NB4 (cell line): ENCODE measurements at places on chromosomes 5 and 9.

- peak; percentile 96 for DNase-seq
Measured at GRCh38 chr9:132160802-132161742, 786 bp upstream of the NTNG2 start.

DNA sequence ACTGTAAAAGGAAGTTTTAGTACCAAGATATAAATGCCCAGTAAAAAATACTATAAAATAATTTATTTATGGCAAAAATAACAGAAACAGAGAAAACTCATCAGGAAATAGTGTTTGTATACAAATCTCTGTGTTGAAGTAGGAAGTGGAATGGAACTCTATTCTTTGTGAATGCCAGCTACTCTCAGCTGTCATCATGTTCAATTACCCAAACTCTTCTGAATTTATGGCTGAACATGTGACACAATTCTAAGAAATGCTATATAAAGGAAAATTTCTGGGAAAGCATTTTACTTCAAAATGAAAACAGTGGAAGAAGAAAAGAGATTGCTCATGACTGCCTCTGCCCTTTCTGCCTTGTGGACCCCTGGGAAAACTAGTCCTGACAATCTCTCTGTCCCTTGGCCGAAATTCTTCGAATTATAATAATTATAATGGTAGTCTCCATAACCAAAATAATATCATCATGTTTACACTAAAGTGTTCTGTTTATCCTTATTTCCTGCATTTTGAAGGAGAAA lies 522.3 kb upstream of the ST8SIA4 start:
- no peak for DNase-seq

DNA sequence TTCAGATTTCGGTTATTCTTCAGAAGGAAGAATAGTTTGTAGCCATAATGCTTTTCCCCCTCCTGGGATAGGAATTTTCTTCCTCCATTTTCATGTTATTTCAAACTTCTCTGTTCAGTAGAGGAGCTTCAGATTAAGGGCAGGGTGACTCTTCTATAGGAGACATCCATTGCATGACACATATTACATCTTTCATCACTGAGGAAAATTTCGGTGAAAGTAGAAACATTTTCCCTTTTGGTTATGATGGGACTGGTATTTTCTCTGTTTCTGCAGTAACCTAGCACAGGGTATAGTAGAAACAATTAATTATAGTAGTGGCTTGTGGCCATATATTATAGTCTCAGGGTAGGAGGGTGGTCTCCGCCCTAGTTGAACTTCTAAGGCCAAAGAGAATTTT lies 1.1 kb downstream of the IPO11 start:
- no peak for DNase-seq

GRCh38 chr9:115665519-115665918 lies 488.1 kb upstream of the PAPPA start:
- no peak for DNase-seq

GRCh38 chr9:90974016-90974415 lies 172.4 kb downstream of the SYK start:
- DNase-seq, result no peak

DNA sequence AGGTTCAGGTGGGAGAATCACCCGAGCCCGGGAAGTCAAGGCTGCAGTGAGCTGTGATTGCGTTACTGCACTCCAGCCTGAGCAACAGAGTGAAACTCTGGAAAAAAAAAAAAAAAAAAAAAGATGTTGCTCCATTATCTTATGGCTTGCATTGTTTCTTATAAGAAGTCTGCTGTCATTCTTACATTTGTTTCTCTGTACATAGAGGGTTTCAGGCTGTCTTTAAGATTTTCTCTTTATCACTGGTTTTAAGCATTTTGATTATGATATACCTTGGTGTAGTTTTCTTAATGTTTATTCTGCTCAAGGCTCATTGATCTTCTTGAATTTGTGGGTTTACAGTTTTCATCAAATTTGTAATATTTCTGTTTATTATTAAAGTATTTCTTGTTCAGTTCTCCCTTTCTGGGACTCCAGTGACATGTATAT lies 35.2 kb downstream of the MVB12B start:
- no peak for DNase-seq

- DNase-seq, result no peak
Measured at GRCh38 chr9:21688108-21689102, 114.0 kb upstream of the MTAP start.

- DNase-seq, result no peak
Measured at GRCh38 chr5:134327327-134327726, 39.6 kb downstream of the CDKL3 start.

- DNase-seq, result no peak
Measured at GRCh38 chr5:125215593-125215992, 469.2 kb upstream of the ZNF608 start.

DNA sequence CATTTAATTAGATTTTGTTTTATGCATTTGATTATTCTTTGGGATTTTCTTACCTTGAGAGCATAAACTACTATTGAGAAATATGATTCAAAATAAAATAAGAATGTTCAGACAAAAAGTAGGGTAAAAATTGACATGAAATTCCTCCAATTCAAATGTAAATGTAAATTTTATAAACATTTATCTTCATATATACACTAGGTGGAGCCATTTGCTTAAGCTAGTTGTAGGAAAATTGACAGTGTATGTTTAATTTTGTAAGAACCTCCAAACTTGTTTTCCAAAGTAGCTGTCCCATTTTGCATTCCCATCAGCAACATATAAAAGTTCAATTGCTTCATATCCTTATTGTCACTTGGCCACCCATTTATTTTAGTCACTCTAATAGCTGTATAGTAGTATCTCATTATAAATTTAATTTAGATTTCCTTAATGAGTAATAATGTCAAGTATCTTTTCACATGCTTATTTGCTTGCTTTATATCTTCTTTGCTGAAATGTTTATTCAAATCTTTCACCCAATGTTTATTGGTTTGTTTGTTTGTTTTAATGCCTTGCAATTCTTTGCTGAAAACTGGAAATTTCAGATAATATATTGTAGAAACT lies 37.6 kb upstream of the SLCO6A1 start:
- peak; percentile 11 for DNase-seq

GRCh38 chr5:132799392-132799791 lies 13.7 kb upstream of the SOWAHA start:
- no peak for DNase-seq

GRCh38 chr9:126558051-126558665 lies 55.6 kb upstream of the LMX1B start:
- peak; percentile 65 for DNase-seq

- DNase-seq, result peak; percentile 55
Measured at GRCh38 chr5:54867310-54867944, 118.0 kb downstream of the ESM1 start.

DNA sequence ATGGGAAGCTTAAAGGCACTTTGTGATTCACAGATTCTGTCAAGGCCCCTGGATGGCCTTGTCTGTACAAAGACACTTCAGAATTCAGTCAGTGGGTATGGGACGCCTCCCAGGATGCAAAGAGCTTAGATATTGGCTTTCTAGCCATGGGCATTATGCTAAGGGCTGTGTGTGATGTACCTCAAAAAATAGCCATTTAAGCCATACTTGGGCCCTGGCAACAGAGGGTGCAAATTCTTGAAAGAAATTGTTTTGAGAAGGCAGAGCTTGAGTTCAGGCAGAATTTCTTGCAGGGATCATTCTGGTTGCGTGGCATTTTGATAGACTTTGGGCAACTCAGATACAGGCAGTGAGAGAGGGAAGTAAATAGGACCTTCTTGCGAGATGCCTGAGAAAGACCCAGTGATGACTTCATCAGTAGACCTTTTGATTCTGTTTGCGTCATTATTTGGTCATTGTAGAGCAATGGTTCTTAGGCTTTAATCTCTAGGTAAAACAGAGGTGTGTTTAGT lies 3.9 kb downstream of the CYFIP2 start:
- peak; percentile 41 for DNase-seq

GRCh38 chr9:117739206-117739605 lies 35.0 kb downstream of the TLR4 start:
- no peak for DNase-seq

DNA sequence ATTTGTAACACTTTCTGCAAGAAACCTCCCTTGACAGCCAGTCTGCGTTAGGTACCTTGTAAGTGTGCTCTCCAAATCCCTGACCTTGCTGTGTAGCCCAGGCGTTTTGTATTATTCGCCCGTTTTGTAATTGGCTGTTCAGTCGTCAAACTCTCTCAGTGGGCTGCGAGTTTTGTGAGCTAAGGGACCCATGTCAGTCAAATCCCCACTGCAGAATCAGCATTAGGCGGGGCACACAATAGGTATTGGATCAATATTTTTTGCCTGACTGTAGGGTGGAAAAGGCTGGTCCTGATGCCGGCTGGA lies 665 bp downstream of the DNAJC18 start:
- no peak for DNase-seq

DNA sequence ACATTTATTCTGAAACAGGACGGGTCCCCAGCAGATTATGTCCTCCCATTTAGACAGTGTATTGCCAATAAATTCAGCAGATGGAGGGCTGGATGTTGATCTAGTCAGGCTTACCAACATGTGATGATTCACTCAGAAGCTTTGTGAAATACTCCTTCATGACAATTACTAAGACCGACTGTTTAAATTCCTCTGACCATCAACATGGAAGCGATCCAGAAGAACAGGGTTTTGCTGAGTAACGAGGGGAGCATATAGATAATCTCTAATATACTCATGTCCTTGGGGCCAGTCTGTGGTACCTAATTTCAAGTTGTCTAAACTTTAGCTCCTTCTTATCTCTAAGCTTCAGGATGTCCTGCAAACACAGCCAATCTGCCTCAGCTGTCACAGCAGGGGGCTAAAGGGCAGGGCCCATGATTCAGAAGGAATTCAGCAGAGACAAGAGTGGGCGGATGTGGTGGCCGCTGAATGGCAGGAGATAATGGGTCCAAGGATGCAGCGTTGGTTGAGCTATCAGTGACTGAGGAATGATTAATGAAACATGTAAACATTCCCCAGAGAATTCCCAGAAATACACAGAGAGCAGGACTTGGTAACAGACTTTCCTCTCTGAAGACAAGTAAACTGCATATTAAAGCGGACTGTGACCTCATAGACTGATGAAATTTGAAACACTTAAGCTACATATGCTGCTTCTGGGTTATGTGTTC lies 109.4 kb downstream of the ANKRD55 start:
- DNase-seq, result peak; percentile 93

- no peak for DNase-seq
Measured at GRCh38 chr5:83530193-83530592, 58.6 kb downstream of the VCAN start.

DNA sequence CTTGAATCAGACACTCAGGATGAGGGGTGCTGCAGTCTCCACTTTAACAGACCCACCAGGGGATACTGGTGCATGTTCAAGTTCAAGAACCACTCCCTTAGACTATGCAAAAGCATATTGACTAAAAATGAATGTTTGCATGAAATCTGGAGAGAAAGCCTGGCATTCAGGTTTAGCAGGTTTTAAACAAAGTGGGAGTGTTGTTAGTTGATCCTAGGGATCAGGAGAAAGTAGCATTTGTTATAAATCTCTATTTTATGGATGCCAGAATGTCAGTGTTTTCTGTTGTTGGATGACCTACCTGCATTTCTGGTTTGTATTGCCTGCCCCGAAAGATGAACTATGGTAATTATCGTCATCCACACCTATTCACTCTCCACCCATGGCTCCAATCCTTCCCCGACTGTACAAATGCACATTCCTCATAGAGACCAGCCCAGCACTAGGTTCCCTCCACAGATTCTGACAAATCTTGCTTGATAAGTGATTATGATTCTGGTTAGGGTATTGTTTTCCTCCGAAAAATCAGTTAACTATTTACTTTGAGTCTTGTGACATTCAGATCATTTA lies 17.2 kb downstream of the TMEM252 start:
- no peak for DNase-seq

DNA sequence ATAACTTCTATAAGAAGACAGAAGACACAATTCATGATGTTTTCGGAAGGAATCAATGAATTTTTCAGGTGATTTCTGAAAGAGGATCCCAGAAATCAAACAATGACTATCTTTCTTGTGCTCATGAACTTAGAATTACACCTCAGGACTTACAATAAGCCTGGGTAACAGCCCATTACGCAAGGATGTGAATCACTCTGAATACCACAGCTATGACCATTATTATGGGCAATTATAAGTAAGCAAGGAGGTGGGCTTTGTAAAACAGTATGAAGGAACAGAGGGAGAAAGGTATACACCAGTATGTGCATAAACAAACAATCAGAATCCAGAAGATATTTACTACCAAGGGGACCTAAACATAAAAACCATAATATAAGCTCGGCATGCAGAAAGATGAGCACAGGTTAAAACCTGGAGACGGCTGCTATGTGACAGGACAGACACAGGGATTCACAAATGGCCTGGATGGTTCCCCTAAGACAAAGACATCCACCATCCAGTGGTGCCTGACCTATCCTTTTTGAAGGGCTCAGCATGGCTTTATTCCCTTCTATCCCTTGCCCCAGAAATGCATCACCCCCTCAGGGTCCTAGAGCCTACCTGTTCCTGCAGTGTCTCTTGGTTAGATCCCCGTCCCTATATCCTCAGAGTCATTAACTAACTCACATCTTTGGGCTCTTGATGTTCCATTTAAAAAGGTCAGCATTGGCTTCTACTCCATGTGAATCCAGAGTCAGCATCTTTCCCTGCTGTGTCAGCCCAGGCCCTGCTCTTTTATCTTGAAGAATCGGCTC lies 21.8 kb upstream of the PPP2CA start:
- DNase-seq, result peak; percentile 81

DNA sequence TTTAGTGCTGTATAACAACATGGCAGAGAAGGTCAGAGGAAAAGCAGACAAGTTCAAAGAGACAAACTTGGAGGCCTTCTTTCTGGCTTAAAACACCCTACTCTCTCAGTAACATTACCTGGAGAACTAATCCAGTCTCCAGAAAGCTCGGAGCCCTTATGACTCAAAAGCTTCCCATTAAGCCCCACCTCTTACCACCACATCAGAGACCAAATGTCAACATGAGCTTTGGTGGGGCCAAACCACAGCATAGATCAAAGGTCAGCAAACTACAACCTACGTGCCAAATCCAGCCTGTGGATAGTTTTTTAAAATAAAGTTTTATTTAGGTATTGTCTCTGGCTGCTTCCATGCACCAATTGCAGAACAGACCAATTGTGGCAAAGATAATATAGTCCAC lies 589.9 kb downstream of the DNAH5 start:
- no peak for DNase-seq

- DNase-seq, result no peak
Measured at GRCh38 chr5:30405821-30406220, 787.7 kb upstream of the CDH6 start.

- no peak for DNase-seq
Measured at GRCh38 chr9:95517559-95518425, 1.0 kb upstream of the PTCH1 start.

GRCh38 chr9:103755986-103756385 lies 338.1 kb upstream of the SMC2 start:
- DNase-seq, result no peak
